ENCODE measurements at places on chromosomes 6 and 20.

DNA sequence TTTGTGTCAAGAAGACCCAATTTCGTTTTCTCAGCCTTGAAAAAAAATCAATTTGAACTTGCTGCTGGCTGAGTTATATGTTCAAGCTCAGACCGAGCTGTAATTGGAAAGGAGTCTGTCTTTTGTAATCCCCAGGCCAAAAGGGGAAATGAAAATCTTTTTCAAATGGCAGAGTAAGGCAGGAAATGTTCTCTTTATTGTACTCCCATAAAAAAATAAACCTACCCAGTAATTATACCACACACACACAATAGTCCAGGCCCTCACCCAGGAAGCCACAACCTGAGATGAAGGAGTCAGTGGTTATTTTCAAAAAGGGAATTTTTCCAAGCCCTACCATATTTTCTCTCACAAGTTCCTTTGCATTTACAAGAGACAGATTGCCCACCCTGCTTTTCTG is 45.3 kb downstream of the CLIC5 start:
- DNase-seq, result no peak

- DNase-seq, result no peak
Measured at GRCh38 chr20:57893366-57893999, 183.7 kb upstream of the PMEPA1 start.

- no peak for DNase-seq
Measured at GRCh38 chr6:157695301-157696040, 127.6 kb upstream of the SNX9 start.

- peak; percentile 8 for DNase-seq
Measured at GRCh38 chr6:155158030-155158843, 105.6 kb upstream of the CLDN20 start.

DNA sequence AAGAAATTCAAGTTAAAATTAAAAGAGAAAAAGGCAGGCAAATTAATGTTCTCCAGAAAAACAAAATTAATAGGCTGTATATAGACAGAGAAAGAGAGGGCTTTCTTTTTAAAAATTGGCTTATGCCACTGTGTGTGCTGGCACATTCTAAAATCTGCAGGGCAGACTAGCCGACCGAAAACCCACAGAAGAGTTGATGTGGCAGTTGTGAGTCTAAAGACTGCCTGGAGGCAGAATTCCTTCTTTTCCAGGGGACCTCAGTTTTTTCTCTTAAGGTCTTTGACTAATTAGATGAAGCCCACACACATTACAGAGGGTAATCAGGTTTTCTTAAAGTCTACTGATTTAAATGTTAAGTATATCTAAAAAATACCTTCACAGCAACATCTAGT is 85.7 kb downstream of the GJA1 start:
- no peak for DNase-seq

DNA sequence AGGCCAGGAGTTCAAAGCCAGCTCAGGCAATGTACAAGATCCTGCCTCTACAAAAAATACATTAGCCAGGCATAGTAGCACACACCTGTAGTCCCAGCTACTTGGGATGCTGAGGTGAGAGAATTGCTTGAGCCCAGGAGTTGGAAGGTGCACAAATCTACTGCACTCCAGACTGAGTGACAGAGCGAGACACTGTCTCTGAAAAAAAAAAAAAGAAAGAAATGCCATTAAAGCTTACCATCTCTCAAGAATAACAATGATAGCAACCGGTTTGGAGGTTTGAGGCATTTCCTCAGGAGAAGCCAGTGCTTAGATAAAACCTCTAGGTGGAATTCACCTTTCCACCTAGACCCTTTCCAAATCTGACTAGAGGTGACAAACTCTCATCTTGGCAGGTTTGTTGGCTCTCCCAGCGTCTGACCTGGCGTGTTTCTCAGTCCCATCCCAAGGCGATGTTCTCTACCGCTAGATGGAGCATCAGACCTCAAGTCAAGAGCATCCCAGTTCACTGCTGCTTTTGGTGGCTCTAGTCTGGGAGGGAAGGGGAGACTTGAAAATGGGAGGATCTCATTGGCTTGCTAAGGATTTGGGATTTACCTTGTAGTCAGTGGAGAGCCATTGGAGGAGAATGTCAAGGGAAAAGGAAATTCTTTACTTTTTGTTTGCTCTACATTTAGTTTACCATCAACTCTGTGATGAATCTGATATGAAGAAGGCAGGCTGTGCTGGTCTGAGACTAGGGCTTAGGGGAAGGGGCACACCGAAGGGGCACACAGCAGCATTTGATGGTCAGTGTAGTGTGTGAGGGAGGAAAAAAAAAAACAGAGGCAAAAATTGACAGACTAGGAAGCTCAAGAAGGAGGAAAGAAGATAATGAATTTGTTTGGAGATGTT is 67.9 kb downstream of the NCOA7 start:
- no peak for DNase-seq

DNA sequence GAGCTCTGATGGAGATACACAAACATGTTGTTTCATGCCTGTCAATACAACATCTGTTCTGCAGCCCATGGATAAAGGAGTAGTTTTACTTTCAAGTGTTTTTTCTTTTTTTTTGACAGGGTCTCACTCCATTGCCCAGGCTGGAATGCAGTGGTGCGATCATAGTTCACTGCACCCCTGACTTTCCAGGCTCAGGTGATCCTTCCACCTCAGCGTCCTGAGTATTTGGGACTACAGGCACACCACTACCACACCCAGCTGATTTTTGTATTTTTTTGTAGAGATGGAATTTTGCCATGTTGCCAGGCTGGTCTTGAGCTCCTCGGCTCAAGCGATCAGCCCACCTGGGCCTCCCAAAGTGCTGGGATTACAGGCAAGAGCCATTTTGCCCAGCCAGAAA is 97.0 kb downstream of the SMAP1 start:
- no peak for DNase-seq

DNA sequence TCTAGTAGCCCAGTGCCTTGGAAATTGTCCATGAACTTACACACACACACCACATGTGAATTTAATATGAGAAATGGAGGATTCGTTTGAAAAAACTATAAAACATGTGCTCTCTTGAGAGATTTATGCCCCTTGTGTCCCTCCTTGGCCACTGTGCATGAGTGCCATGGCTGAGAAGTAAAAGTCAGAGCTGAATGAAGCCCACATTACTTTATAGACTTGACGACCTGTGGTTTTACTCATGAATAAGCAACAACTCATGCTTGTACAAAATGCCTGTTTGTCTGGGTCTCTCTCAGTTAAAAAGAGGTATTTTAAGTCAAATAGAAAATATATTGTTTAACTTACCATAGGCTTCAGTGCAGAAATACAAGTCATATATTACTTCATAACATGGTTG is 102.7 kb downstream of the KCNQ5 start:
- no peak for DNase-seq

GRCh38 chr6:110307368-110307767 is 50.8 kb downstream of the METTL24 start:
- no peak for DNase-seq

- DNase-seq, result no peak
Measured at GRCh38 chr6:114366899-114367298, 24.1 kb upstream of the HS3ST5 start.

DNA sequence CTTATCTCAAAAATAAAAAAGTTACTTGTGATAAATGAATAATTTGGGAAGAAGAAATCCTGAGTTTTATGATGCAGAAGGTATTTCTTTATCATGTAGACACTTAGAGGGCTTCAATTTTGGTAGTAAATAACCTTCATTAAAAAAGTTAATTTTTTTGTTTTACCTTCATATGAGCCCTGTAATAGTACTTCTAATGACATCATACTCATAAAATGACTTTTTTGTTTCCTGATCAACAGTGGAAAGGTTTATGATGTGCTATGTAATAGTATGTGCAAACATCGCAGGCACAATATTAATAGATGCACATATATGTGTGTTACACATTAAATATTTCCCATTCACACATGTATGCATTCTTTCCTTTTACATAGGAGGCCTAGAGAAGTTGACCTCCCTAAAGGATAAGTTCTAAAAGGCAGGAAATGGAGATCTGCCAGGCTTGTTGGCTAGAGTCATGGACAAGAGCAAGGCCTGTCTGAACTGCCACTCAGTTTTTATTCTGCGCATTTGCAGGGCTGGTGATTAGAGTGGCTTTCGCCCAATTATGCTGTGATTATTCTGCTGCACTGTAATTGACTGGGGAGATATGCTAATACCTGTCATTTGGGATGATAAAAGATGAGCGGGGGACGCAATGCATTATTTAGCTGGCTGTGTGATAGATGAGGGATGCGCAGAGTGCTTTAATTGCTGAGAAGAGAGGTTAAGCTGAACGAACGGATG is 272.6 kb downstream of the TMEM242 start:
- DNase-seq, result no peak

GRCh38 chr6:168049706-168050224 is 29.2 kb downstream of the FRMD1 start:
- DNase-seq, result no peak

GRCh38 chr6:108720827-108721226 is 127.4 kb upstream of the ARMC2 start:
- no peak for DNase-seq

DNA sequence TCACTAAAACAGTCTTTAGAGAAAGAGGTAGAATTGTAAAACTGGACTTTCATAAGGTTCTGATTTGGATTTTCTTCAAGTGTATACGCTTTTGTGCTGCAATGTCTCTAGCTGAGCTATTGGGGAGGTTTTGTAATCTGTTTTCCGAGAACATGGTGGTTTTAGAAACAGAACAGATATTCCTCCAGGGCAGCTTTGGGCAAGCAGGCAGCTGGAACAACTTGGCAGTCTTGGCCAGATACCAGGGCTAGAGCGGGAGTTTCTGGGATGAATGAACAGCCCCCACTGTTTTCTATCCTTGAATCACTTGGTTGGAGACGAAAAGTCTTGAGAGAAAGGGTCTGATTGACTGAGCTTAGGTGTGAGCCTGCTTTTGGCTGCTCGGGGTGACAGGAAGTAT is 17.1 kb upstream of the ARMC2 start:
- no peak for DNase-seq

- DNase-seq, result no peak
Measured at GRCh38 chr20:47455133-47456040, 46.3 kb upstream of the NCOA3 start.

- DNase-seq, result no peak
Measured at GRCh38 chr6:134119486-134119885, 67.1 kb upstream of the SLC2A12 start.

DNA sequence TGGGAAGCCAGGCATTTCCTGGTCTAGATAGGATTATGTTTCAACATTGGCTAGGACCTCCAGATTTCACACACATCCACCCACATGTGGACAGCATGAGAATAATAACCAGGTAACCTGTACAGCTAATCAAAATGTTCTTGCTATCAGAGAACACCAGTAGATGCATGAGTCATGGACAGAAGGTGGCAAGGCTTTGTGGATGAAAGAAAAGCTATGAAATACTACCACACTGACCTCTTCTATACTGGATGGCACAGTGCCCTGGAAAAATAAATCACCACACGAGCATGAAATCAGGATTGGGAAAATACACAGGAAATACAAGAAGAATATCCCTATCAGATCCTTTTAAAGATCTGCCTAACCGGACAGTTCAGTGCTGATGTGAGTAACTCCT is 113.0 kb downstream of the GMDS start:
- no peak for DNase-seq

DNA sequence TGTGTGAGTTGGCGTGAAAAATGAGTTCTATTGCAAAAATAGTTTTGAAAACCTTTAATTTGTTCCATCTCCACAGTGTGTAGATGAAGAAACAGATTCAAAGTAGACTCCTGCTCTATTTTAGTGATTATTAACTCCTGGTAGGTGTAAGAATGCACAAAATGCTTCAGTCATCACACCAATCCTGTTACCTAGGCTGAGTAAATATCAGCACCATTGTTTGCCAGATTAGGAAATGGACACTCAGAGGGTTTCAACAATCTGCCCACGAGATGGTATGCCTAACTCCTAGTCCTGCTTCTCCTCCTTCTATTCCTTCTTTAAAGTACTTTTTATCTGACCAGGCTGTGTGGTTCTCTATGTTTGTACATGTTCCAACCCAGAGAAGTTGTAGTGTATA is 108.9 kb upstream of the AHI1 start:
- DNase-seq, result no peak

DNA sequence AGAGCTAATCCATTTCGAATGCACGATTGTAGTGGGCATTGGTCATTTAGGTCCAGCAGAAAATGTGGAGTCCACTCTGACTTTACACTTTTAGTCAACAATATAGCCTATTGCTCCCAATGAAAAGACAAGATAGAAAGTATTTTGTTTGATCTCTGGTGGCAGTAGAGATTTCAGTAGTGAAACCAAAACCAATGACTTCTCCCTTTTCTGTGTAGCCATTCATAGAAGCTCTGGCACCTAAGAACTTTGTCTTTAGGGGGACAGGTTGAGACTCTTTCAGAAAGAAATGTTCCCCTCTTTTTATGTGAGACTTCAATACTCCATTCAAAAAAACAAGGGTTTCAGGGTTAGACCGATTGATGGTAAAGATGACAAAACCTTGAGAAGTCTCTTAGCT is 510.8 kb upstream of the POU3F2 start:
- no peak for DNase-seq

DNA sequence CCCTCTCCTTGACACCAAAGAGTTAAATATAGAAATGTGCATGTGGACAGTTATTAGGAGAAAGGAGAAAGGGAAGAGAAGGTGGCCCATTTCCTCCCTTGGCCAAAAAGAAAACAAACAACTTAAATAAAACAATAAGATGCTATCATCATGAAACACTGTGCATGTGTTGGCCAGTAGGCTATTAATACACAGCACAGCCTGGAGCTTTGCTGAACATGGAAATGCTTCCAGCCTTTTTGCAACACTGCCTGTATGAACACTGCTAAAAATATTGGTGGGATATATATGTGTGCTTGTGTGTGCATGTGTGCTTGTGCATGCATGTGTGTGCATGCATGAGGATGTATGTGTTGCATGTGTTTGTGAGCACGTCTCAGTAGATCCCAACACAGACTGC is 100.4 kb downstream of the LY86 start:
- no peak for DNase-seq

GRCh38 chr20:37640600-37641561 is 52.9 kb upstream of the CTNNBL1 start:
- DNase-seq, result no peak

DNA sequence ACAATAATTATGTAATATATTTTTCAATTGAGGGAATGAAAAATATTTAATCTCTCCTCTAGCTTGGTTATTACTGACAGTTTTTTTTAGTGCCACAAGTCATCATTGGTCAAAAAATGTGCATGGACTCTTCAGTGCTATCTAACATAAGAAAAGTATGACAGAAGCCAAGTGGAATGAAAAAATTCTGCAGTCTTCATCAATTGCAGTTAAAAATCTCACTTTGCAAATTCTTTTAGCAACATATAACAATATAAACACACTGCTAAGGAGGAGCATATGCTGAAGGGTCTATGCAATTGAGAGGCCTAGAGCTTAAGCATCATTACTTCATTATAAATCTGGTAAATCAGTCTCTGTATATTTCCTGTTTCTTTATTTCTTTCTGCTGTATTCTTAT is 175.1 kb downstream of the ARHGAP18 start:
- no peak for DNase-seq

GRCh38 chr6:77814119-77814518 is 161.3 kb downstream of the MEI4 start:
- no peak for DNase-seq
